ENCODE measurements at places on chromosomes 3 and 15.

- DNase-seq, result no peak
Observed at GRCh38 chr3:150265305-150265704, 142.8 kb upstream of the TSC22D2 start.

DNA sequence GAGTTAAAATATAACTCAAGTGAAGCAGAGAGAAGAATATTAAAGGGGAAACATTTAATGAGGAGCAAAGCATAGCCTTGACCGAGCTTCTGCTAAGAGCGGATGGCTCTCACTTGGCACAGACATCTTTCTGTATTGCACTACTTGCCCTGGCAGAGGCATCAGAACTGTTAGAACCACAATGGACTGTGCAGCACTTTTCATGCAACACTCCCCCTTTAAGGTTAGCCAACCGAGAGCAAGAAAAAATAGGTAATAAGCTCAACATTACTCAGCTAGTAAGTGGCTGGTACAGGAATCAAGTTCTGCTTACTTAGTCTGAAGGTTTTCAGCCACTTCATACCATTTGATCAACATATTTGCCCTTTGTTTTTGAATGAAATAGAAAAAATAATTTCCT, 33.7 kb downstream of the CRTC3 start:
- no peak for DNase-seq

DNA sequence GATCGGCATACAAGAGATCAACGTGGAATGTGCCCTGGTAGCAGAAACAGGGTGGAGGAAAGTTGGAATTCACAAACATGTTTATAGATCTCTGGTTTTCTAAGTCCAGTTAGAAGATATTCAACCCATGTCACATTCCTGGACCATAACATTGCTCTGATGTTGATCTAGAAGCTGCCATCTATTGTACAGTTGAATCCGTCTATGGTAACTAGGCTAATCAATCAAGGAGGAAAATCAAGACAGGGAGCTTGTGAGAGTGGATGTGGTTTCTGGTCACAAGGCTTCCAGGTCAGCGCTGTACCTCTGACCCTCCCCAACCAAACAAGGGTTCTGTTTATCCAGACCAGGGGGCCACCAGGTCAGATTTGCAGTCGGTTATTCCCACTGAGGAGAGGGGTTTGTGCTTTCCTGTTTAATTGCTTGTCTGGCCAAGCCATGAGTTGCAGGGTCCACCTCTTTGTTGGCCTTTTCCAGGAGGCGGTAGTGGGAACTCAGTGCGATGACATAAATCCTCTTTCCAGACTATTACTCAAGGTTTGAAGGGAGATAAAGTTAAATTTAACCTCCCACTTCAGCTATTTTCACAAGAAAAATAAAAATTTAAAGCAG, 130.3 kb downstream of the SLCO3A1 start:
- DNase-seq, result no peak

DNA sequence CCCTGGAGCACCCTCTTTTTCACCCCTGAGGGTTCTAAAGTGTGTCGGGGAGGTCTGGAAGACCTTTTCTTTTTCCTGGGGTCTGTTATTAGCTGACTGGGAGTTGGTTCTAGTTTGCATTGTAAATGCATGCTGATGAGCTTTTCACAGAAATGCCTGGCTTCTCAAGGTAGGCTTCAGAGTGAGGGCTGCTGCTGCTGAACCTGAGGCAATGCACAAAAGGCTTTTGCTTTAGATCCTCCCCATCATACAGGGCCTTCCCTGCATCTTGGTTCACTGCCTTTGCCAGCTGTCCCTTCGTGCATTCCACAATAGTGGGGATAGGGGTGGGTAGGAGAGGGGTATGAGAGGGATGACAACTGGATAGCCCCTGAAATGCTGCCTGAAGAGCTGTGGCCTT, 46.6 kb downstream of the FAH start:
- DNase-seq, result no peak

GRCh38 chr3:165920984-165921383, 83.8 kb upstream of the BCHE start:
- DNase-seq, result no peak

DNA sequence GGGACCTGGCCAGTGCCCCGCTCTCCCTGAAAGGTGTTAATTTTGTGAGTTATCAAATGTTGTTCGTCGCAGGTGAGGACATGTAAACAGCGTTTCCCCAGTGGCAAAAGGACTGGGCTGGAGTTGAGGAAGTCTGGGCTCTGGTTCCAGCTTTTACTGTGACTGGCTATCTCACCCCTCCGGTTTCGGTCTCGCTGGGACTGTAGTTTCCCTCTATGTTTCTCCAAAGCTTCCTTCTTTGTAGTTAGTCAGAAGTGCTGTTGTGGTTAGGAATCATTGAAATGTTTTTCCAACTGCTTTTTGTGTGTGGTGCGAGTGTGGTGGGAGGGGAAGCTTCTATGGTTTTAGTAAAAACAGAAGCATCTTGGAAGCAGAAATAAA, 990 bp upstream of the CLDN1 start:
- no peak for DNase-seq

GRCh38 chr15:42772144-42772543, 35.2 kb upstream of the CDAN1 start:
- no peak for DNase-seq

DNA sequence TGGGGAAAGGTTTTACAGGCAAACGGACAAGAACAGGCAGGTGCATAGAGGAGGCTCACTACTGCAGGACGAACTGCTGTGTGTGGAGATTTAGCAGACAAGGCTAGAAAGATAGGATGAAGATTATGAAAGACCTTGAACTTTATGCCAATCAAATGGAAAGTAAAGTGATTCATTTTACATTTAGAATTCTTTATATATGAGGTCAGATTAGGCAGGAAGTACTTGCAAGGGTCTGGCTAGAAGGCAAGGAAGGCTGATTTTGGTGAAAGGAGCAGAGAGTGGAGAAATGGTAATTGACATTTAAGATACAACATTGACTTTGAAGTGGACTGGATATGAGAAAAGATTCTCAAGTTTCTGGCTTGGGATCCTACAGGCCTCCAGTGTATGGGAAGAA, 33.6 kb downstream of the PLSCR4 start:
- DNase-seq, result no peak

- no peak for DNase-seq
Observed at GRCh38 chr3:128193168-128193567, 39.9 kb downstream of the EEFSEC start.

GRCh38 chr3:150014782-150015181, 44.1 kb upstream of the PFN2 start:
- DNase-seq, result no peak

GRCh38 chr15:60932051-60932915, 296.8 kb downstream of the RORA start:
- no peak for DNase-seq

DNA sequence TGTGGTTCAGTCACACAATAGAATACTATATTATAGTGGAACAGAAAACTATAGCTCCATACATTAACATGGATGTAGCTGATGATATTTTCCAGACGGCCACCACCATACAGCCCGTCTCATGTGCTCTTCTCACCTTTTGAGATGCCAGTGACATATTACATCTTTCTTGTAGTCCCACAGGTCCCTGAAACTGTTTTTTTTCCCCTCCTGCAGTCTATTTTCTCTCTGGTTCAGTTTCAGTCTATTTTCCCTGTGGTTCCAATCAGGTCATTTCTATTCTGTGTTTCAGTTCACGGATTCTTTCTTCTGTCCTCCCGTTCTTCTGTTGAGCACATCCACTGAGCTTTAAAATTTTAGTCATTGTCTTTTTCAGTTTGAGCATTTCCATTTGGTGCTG, 72.2 kb downstream of the PPCDC start:
- no peak for DNase-seq

Data from NCI-H1417 (cell line).